ENCODE measurements at places on chromosomes 3 and 15.
A peak's percentile ranks its signal among the peaks of the same experiment; 100 is the strongest.

DNA sequence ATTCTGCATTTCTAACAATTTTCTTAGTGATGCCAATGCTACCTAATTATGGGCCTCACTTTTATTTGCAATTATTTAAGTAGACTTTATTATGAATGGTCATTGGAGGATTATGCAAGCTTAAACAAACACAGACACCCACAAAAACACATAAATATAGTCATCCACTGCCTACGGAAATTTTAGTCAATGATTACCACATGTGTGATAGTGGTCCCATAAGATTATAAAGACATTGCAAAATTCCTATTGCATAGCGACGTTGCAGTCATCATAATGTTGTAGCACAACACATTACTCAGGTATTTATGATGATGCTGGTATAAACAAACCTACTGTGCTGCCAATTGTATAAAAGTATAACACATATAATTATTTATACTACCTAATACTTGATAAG lies 247.8 kb upstream of the ALCAM start:
- no peak for DNase-seq

GRCh38 chr15:49122541-49123062 lies 32.8 kb downstream of the COPS2 start:
- no peak for DNase-seq

- peak; percentile 48 for DNase-seq
Measured at GRCh38 chr3:120214176-120214575, 70.8 kb downstream of the GPR156 start.

- no peak for DNase-seq
Measured at GRCh38 chr3:13931172-13931571, 51.3 kb upstream of the WNT7A start.

- no peak for DNase-seq
Measured at GRCh38 chr3:146110161-146110560, 50.8 kb downstream of the PLOD2 start.

- DNase-seq, result no peak
Measured at GRCh38 chr3:143529018-143529478, 319.2 kb downstream of the SLC9A9 start.

DNA sequence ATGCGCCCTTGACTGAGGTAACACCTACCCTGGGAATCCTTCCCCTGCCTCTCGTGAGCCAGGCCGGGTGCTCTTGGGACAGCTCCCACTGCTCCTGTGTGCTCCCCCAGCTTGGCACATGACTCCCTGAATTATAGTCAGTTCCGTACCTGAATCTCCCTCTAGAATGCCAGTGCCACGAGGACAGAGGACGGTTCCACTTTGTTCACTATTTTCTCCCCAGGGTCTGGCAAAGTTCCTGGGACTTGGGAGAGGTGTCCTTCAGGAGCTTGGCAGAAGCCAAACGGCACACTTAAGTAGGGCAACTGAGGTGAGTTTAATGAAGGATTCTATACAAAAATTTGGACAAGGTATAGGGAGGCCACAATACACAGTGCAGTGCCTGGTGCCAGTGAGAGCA lies 9.8 kb downstream of the CCR5AS start:
- DNase-seq, result no peak

DNA sequence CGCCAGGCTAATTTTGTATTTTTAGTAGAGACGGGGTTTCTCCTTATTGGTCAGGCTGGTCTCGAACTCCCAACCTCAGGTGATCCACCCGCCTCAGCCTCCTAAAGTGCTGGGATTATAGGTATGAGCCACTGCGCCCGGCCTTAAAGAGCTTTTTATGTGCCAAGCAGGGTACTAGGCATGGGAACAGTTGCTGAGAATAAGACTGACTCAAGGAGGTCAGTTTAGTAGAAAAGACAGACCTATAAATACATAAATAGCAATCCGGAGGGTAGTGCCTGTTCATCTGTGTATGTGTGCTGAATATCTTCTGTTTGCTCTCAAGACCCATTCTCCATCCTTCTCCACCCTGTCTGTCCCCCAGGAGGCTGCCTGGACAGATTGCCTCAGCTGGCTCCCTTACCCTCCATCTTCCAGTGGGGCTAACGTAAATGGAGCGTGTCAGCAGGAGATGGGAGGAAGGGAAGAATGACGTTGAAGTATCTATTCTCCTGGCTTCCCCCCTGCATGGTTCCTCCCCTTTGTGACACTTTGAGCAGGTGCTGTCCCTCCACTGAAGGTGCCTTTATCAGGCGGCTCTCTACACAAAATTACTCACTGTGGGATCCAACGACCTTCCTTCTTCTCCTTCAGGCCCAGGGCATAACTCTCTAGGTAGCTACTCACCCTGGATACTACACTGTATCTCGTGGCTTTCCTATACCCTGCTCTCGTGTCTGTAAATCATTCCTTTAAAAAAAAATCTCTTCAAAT lies 31.1 kb downstream of the FBXO40 start:
- no peak for DNase-seq

DNA sequence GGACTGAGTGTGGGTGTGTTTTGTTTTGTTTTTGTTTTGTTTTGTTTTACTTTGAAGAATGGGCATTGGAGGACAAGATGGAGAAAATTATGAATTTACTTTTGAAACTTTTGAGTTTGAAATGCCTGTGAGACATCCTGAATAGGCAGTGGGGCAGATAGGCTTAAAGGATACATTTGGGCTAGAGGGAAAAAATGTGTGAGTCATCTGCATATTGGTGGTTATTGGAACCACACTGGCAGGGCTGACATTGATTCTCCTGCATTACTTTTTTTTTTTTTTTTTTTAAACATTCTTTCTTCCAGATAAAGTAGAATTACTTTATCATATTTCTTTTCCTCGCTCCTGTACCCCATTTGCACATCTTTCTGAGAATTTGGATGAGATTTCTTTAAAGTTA lies 56.1 kb downstream of the CALML4 start:
- DNase-seq, result no peak

- no peak for DNase-seq
Measured at GRCh38 chr3:146970236-146970635, 365.1 kb upstream of the PLSCR5 start.

DNA sequence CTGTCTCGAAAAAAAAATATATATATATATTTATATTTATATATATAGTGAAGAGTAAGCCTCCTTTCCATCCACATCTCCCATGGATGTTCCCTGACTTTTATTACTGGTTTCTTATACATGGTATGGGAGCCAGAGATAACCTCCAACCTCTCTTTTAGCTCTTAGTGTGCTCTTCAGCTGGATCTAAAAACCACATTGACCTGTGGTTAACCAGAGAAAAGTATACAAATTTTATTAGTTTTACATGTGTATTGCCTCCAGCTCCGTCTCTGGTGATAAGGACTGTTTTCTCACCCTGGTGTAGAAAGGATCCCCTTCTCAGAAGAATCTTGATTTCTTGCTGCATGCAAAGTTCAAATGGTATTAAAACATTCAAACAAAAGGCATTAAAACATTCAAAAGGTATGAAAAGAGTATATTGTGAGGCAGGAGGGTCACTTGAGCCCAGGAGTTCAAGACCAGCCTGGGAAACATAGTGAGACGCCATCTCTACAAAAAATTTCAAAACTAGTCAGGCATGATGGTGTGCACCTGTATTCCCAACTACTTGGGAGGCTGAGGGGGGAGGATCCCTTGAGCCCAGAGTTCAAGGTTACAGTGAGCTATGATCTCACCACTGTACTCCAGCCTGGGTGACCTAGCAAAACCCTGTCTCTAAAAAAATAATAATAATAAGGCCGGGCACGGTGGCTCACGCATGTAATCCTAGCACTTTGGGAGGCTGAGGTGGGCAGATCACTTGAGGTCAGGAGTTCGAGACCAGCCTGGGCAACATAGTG lies 13.5 kb upstream of the TTBK2 start:
- no peak for DNase-seq

GRCh38 chr3:133472889-133473288 lies 73.0 kb downstream of the BFSP2 start:
- no peak for DNase-seq

GRCh38 chr3:179970746-179971145 lies 66.0 kb downstream of the PEX5L start:
- DNase-seq, result no peak

DNA sequence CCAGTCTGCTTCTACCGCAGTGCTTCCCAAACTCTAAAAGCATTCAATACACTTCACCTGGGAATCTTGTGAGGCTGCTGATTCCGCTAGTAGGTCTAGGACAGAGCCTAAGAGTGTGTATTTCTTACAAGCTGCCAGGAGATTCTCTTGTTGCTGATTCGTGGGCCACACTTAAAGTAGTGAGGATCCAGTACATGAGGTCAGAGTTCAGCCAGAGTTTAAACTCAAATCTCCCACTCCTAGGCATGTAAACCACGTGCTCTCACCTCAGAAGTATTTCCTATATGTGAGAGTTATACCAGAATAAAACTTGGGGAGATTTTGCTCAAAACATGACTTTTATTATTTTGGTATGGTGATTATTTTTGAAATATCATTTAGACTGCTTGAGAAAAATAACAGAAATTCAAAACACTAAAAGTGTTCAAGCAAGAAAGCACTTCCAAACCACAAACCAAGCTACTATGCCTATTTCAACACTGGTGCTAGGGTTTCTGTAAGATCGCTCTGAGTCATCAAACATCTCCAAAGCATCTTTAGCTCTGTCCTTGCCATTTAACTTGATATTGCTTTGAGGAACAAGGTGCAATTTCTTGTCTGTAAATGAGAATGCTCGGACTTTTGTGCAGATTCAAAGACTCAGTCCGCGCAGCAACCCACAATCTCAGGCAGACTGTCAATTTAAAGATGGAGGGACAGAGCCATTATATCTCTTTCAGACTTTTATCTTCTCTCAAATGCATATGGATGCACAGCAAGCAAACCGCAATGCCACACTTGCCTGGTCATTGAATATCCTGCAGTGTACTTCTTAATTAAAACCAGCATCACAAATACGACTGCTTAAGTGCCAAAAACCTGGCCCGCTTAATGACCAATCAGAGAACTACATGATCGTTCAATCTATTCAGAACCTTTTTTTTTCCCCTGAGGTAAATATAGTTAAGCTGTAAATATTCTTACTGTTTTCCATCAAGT lies 59.8 kb downstream of the AGTR1 start:
- no peak for DNase-seq

DNA sequence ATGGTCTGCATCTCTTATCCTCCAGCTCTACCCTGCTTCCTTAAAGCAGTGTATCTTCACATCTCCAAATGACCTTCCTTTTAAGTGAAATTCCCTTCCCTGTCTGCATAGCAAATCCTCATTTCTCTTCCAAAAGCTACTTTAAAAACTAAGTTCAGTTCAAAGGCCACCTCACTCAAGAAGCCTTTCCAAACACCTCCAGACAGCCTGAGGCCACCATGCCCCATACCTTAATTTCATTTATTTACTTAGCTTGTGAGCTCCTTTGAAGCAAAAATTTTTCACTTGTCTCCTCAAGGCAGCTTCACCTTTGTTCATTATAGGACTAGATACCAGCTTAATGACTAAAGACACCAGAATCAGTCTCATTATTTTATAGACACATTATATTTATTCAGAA lies 39.4 kb downstream of the PIGB start:
- no peak for DNase-seq

DNA sequence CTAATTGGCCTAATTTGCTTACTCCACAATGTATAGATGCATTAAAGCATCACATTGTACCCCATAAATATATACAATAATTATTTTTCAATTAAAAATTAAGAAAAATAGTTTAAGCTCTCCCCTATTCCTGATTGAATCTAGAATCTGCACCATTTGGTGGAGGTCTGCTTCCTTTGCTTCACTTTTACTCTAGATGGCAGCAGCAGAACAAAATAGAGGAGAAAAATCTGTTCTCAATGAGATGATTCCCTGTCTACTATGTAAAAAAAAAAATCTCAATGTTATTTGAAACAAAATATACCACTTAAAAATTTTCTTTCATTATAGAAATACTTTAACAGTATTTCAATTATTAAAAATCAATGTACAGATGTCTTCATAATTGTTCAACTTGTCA lies 109.6 kb upstream of the FXR1 start:
- no peak for DNase-seq

DNA sequence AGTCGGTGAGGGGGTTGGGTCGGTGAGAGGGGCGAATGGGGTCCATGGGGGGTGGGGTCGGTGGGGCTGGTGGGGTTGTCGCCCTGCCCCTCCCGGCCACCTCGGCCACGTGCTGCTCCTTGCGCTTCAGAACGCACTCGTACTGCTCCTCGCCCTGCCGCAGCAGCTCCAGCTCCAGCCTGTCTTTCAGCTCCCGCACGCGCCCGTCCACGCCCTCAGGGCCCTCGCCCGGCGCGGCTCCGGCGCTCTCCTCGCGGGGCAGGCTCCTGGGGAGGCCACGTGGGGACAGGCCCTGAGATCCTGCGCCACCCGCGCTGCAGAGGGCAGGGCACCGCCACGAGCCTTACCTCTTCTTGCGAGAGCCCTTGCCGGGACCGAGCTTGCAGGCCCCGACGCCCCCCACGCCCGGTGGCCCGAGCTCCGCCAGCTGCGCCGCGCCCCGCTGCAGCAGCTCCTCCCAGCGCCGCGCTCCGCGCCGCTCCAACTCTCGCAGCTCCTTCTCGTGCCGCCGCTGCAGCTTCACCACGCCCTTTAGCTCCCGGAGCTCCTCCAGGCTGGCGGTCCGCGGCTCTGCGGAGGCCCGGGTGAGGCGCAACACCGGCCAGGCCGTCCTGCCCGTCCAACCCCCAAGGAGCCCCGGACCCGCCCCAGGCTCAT lies 8.2 kb upstream of the ANKRD63 start:
- DNase-seq, result peak; percentile 75

GRCh38 chr15:34621675-34622074 lies 38.2 kb upstream of the GOLGA8B start:
- DNase-seq, result no peak

DNA sequence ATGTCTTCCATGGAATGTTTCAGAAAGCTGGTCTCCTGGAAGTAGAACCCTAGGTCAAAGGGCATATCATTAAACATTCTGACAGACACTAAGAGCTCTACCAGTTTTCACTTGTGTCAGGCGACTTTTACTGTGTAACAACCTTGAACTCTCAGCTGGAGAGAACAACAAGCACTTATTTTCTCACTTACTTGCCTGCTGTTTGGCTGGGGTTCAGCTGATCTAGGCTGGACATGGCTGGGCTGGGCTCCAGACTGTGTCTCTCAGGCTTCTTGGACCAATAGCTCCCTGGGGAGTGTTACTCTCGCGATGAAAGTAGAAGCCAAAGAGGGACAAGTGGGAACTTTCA lies 527.3 kb downstream of the SHQ1 start:
- DNase-seq, result no peak

DNA sequence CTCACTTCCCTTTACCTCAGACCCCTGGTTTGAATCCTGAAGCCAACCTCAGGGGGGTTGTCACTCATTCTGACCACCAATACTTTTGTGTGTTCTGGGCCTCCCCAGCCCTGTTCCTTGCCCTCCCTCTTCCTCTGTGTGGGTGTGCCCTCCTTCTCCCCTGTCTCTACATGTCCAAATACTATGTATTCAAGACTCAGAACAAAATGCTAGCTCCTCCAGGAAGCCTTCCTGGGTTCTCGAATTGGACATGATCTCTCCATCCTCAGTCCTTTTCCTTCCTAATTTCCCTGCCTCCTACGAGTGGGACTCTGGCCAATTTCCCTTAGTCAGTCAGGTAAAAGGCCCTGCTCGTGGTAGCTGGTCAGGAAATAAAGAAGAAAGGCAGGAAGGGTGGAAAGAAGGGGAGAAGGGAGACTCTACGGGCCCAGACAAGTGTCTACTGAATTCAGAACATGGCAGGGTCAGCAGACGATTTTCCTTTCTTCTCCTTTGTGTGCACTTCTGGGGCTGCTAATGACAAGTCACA lies 79.7 kb downstream of the BDH1 start:
- DNase-seq, result no peak

GRCh38 chr15:65071381-65071811 lies 3.6 kb upstream of the RASL12 start:
- peak; percentile 71 for DNase-seq

- no peak for DNase-seq
Measured at GRCh38 chr15:95085056-95085455, 853.7 kb downstream of the MCTP2 start.

All from BE2C (cell line).